ENCODE measurements at places on chromosomes 5 and 9.

DNA sequence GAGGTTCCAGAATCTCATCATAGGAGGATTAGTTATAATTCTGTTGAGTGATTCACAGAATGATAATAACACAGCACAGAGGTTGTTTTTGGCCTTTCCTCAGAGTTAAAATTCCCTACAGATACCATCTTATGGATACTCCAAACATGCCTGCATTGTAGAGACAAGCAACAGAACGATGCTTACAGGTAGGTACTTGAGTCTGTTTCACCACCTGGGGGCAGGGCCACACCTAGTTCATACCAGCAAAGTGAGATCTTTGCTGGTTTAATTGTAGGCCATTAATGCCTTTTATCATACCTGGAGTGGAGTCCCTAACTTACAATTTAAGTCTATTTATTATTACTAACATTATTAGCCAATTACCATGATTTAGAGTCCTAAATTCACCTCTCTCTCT, 416.5 kb upstream of the TLE4 start:
- DNase-seq: no peak

DNA sequence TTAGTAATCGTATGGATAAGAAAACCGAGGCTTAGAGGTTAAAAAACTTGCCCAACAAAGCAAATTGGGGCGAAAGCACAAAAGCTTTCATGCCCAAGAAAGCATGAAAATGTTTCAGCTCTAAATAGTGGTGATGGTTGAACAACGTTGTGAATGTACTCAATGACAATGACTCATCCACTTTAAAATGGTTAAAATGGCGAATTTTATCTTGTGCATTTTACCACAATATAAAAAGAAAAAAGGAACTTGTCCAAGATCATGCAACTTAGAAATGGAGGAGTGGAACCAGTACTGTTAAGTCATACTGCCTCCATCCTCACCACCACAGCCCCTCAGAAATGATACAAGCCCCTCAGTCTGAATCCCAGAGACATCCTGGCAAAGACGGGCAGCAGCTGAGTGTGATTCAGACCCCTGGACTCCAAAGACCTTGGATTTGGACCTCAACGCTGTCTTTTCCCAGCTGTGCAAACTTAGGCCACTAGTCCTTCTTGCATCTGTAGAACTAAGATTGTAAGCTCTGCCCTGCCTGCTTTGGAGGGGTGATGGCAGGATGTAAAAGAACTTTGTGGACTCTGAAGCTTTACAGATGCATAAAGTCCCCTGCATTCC, 158.4 kb downstream of the GABBR2 start:
- DNase-seq: no peak

- no peak for DNase-seq
These were observed 38.0 kb downstream of the FAM114A2 start for GRCh38 chr5:154000703-154001102.

DNA sequence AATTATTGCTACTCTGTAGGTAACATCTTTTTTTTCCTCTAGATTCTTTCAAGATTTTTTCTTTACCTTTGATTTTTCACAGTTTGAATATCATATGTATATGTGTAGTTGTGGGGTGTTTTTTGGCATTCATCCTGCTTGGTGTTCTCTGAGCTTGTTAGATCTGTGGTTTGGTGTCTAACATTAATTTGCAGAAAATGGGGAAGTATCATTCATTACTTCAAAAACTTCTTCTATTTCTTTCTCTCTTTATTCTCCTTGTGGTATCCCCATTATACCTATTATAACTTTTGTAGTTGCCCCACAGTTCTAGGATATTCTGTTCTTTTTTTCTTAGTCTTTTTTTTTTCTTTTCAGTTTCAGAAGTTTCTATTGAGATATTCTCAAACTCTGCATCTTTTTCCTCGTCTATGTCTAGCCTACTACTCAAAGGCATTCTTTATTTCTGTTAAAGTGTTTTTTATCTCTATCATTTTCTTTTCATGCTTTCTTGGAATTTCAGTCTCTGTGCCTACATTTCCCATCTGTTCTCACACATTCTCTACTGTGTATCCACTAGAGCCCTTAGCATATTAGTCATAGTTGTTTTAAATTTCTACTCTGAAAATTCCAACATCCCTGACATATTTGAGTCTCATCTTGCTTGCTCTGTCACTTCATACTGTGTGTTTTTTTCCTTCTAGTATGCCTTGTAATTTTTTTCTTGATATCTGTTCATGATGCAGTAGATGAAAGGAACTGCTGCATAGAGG, 60.1 kb upstream of the GNA14 start:
- no peak for DNase-seq

DNA sequence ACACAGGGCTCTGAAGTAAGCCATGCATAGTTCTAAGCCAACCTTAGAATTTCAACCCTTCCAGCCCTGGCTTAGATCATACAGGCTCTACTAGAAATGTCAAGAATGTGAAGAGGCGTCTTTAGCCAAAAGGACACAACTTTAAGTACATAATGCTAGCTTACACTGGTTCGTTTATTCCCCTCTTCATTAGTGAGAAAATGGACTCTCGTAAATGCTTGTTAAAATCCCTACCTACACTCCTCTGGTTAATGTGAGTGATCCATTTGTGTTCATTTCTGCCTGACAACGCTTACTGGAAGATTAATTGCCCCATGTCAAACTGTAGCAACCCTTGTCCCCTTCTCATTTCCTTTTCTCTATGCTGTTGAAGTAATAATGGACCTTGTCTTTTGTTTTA, 149.3 kb upstream of the POU5F2 start:
- DNase-seq: no peak

DNA sequence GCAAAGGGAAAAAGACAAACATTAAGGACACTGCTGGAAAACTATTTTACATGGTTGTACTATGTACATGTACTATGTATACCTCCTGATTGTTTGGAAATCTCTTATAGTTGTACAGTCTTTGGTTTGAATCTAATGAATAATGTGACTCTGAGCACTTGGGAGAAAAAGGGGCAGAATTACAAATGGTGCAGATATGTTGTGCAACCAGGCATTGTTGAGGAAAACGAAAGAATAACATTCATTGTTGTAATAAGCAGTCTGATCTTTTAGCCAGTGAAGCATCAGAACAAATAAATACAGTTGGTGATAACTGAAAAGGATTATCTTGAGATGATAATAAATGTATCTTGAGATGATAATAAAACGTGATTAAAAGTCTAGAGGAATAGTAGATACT, 87.2 kb downstream of the CSNK1G3 start:
- DNase-seq: no peak

DNA sequence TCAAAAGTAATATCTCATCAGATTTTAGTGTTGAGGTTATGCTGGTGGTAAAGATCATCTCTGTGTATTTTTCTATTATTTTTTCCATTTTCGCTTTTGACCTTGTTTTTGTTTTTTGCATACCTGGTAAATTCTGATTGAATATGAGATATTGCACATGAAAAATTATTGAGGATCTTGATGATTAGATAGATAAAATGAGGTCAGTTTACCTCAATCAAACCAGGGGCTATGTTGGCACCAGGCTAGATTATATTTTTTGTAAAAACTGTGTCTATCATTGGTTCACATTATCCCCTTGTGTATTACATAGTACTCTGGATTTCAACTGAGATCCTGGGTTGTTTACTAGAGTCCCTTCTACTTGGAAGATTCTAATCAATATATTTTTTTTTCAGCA, 774.9 kb upstream of the ZNF608 start:
- no peak for DNase-seq

DNA sequence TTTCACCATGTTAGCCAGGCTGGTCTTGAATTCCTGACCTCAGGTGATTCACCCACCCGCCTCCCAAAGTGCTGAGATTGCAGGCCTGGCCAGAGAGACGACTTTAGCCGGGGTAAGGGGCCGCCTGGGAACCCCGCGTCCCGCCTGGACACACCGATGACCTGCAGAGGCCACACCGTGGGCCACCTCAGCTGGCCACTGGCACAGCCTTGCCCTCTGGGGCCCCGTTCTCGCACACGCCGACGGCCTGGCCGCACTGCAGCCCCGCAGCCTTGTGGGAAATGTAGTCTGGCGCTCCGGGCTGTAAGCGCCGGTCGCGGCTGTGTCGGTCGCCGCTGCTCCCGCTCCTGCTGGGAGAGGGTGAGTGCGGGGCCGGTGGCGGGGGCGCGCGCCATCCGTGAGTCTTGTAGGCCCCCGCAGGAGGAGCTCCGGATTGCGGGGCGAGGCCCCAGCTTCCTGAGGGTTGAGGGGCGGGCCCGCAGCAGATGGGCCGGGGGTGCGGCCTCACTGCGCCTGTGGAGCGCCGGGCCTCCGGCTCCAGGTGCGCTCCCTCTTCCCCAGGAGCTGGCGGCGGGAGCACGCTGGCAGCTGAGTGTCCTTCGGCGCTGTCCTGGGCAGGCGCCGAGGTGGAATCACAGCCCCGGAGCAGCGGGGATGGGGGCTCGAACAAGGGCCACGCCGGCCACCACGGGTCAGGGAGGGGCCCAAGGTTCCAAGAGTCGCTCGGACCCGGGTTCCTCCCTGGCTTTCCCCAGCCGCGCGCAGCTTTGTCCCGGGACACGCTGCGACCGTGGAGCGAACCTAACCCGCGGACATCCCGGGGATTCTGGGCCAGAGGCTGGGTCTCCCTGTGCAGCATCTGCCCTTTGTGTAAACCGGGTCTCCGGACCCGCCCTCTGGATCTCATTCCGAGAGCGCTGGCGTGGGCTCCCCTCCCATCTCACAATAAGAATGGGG, at the start of gene ZFP2:
TSS of gene ZFP2 (plus strand) at position 299 of the 957 bp plus-strand sequence. CDS start 35,401 bp downstream, outside the sequence.
- DNase-seq: no peak

DNA sequence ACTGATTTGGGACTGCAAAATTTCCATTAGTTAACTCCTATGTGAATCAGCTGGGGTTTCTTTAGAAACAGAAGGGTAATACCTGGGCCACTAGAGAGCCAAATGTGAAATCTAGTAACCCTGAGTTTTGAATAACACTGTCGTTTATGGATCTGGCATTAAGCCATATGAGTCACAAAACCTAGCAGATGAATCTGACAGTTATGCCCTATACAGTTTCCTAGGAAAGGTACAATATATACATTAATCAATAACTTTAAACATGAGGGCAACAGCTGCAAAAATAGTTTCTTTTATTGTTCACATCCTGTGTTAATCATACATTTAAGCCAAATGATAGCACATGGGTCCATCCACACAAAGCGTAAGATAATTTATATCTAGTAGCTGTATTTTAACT, 56.9 kb downstream of the PAM start:
- no peak for DNase-seq

GRCh38 chr5:107774316-107774715, 103.6 kb upstream of the EFNA5 start:
- no peak for DNase-seq

- no peak for DNase-seq
These were observed 72.0 kb upstream of the CTSL start for GRCh38 chr9:87653941-87654340.

DNA sequence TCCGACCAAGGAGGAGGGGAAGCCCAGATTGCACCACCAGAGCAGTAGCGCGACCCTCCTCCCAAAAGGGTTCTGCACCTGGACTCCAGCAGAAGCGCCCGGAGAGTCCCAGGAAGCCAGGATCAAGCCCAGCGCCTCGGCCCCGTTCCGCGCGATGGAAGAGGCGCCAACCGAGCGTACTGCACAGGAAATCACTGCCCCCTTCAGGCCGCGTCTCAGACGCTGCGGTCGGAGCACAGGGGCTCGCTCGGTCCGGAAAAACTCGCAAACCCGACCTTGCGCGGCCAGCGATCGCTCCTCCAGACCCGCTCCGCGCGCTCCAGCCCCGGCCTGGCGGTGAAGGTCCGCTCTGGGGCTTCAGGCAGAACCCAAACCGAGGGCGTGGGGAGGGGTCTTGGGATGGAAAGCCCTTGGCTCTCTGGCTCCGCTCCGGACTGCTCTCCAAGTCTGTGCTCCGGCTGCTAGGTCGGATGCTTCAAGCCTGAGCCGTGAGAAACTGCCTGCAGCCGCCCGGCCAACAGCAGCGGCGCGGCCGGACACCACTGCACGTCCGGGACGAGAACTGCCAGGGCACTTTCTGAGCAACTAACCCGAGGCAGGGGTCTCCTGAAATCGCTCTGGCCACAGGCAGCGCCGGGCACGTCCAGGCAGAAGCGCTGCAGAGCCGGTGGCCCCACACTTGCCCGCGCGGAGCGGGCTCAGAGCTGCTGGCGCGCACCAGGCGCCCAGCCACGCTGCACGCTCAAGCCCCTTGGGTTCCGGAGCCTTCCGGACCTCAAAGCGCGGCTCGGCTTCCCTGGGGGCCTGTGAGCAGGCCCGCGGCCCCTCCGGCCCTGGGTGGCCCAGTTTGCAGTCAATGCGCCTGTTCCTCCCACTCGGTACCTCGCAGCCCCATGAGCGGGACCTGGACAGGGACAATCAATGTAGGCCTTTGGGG, 1.3 kb downstream of the GABBR2 start:
- no peak for DNase-seq

DNA sequence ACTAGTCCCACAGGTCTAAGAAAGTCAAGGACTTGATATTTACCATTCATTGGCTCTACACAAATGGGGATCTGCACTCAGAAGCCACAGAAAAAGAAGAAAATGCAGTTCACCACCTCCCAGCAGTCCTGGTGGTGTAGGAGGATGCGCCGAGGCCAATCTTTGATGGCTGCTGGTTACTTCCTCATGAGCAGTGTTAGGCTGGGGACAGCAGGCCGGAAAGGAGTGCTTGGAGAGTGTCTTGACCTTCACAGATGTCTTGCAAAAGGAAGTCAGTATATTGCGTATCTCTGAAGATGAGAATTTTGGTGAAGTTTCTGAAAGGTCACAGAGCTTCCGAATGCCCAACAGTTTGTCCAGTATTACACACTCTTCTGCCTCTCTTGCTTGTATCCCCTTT, 597.0 kb downstream of the EBF1 start:
- DNase-seq: no peak

DNA sequence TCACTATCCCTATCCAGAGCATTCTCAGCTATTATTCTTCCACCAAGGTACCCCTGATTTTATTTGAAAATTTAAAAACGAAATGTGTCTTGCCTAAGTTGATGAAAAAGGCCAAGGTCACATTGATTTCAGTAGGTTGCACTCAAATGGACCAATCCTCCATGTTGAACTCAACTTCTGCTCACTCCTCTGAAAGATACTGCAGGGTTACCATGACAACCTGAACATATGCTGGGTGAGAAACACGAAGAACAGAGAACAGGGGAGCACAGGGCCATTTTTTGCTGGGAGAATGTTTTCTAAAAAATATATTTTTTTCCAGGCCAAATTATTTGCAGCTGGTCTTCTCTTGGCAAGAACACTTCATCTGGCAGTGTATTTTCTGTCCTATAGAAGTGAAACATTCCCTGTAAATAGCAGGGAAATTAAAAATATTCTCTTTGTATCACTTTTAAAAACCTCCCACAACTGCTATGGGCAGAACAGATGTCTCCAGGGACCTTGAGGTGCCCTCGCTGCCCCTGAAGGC, 215.9 kb downstream of the NXNL2 start:
- DNase-seq: no peak

- DNase-seq: no peak
These were observed 13.3 kb upstream of the GLRX start for GRCh38 chr5:95835682-95836385.

GRCh38 chr9:79955300-79955699, 383.5 kb downstream of the TLE4 start:
- no peak for DNase-seq
